ENCODE measurements at places on chromosomes 12 and 14.

- no peak for DNase-seq
Observed at GRCh38 chr14:76250302-76250701, 98.6 kb downstream of the GPATCH2L start.

- no peak for DNase-seq
Observed at GRCh38 chr12:54028314-54029201, at the start of gene HOXC6. Gene HOXC6 (plus strand): TSS chr12:54028440. CDS start chr12:54028522, 82 bp downstream.

DNA sequence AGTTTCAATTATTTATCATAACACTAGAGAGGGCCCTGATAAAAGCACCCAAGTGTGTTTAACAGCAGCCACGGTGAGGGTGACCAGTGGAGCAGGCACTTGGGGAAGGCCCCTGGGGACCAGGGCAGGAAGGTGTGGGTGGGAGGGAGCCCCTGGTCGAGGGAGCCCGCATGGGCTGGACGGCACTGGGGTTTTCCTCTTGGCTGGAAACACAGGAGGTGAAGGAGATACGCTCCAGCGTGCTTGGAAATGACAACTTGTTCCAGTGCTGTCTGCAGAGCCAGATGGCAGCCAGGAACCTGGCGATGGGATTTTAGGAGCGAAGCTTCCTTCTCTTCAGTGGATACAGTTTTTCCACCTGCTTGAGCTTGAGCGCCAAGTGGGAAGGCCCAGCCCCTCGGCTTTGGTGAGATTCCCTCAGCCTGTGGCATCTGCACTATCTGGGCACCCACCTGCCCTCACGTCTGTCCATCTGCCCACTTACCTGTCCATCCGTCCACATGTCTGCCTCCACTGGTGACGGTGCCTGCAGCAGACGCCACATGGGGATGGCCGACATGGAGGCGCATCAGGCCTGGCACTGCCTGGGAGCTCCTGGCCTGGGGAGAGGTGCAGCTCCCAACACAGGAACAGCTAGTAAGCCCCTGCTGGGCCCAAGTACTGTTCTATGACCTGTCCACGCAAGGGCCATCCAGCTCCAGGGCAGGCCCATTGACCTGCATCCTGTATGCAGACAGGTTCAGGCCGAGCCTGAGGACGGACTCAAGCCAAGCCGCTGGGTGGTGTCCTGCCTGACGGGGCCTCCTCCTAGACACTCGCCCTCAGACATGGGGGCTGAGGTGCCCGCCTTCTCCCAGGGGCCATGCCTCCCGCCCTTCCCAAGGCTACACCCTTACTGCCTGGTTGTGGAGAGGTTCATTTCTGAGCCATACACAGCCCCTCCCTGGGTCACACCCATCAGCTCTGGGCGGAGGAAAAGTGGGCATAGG, 192.2 kb upstream of the C14orf180 start:
- DNase-seq: no peak

DNA sequence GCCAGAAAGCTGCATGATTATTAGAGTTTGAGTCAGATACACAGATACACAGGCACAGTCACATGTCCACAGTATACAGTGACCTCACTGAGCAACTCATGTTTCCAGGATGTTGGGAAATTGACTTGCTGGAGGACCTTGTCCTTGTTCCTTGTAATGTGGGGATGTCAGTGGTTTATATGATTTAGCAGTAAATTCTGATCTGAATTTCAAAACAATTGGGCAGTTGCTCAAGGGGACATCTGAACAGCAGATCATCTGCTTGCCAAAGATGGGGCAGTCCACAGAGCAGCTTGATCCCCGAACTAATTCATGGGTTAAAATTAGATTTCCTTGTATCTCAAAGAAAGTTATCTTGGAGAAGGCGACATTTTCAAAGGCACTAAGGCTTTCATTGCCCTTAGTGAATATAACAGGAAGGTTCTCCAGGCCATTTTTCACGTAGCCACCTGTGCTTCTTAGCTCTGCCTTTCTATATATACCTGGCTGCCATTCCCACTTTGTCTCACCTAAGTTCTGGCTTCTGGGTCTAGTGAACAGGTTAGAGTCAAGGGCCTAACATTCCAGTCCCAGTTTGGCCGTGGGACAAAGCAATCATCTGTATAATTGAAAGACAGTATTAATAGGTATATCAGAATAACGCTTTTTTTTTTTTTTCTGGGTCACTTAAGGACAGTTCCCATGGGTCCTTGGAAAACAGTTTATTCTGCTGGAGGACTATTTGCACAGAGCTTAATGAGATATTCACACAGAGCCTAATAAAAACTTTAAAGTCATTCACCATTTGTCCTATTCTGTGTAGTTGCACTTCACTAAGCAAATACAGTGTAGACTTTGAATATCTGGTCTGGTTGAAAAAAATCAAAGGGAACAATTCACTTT, 64.9 kb upstream of the STRN3 start:
- no peak for DNase-seq

DNA sequence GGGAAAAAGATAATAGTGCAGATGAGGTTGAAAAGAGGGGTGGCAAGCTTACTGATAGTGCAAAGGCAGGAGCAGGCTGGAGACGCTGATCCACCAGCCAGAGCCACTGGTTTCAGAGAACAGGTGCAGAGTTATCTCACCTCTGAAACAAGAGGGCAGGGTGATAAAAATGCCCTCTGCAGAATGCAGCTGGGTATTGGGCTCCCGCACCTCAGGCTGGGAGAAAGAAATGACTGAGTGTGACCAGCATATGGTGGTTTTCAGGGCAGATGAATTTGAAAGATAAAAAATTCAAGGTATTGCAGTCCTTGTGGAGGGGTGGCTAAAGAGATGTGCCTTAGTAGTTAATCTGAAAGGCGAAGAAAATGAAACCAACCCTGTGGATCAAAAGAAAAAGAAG, 2.9 kb upstream of the TMEM30B start:
- DNase-seq: no peak

DNA sequence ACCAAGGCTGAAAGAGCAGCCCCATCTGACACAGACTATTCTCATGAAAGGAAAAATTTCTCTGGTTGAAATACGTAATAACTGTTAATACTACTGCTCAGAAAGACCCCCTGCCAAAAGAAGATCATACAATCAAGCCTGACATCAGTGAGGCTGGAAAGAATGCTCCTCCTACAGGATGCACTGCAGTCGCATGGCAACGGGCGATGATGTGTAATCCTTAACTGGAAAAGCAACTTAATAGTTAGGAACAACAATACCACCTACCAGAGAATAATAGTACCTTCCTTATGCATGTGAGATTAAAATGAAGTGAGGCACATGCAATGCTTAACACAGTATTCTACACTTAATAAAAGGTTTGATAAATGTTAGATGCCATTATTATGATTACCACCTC, 1.2 kb upstream of the GOLGA5 start:
- no peak for DNase-seq

DNA sequence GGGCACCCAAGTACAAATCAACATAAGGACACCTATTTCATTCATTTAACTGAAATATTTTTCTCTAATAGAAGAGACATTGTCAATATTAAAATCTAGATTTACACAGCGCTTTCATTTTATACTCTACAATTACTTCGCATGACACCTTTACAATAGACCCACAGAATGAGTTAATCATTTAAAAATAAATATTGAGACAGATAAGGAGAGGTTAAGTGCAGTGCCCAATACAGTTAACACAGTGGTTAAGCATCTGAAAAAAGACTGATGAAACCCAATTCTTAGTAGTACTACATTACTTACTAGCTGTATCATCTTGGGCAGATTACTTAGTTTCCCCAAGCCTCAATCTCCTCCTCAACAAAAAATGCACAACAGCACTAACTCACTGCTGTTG, 116.2 kb downstream of the DENND5B start:
- DNase-seq: no peak

GRCh38 chr14:94278731-94279130, 14.3 kb downstream of the SERPINA10 start:
- DNase-seq: no peak

DNA sequence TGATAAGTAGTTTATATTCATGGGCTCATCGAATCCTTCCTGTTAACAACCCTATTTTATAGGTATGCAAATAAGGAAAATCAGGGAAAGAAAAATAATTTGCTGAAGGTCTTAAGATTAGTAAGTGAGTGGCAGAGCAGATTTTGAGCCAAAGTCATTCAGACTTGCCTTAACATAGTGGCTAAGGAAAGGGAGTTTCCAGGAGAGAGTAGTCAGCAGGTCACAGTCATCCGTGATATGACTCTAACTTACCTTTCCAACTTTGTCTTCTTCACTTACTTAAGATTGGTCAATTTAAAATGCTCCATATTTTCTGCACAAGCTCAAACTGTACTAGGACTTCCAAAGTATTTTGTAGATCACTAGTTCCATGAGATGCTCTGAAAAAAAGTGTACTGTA, 46.6 kb downstream of the AKAP6 start:
- DNase-seq: no peak

- DNase-seq: no peak
Observed at GRCh38 chr12:2895051-2895451, 4.4 kb downstream of the TULP3 start.

- DNase-seq: no peak
Observed at GRCh38 chr12:54363047-54363446, 1.2 kb downstream of the GPR84 start.

- DNase-seq: no peak
Observed at GRCh38 chr14:68230950-68231717, 411.6 kb downstream of the RAD51B start.

DNA sequence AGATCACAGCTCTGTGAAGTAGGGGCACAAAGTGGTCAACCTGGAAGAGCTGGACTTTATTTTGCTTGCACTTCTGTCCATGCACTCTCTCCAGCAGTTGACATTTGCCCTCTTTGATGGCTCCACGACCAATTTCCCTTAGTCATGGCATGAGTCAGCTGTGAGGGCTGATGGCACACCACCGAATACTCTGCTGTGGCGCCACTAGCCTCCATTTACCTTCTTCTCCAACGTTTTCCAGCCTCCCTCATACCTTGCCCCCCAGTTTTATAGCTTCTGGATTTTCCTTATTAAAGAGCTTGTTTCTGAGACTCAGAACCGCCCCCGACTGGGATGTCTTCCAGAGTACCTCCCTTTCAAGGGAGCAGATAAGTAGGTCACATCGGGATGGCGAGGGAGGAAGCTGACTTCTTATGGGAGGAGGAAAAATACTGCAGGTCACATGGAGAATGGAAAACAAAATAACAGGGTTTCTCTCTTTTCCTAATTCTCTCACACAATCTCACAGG, 17.6 kb downstream of the NINJ2 start:
- no peak for DNase-seq

DNA sequence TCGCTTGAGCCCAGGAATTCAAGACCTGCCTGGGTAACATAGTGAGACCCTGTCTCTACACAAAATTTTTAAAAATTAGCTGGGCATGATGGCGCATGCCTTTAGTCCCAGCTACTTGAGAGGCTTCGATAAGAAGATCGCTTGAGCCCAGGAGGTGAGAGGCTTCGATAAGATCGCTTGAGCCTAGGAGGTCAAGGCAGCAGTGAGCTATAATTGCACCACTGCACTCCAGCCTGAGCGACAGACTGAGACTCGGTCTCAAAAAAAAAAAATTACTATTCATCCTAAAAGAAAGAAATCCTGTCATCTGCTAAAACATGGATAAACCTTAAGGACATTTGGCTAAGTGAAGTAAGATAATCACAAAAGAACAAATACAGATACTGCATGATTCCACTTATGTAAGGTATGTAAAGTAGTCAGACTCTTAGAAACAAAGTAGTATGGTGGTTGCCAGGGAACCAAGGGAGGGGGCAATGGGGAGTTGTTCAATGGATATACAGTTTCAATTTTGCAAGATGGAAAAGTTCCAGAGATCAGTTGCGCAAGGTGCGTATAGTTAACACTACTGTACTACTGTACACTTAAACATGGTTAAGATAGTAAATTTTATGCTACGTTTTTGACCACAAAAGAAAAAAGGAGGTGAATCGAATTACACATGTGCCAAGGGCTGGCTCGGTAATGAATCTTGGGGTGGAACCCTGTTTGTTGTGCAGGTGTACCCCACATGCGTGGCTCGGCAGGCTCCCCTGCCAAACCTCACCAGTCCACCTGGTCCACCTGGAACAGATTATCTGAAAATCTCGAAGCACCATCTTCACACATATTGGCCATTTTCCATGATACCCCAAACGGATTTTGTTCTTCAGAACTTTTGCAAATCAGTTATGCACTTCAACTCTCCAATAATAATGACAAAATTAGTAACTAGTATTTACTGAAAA, 18.3 kb upstream of the ATP2A2 start:
- DNase-seq: no peak

- DNase-seq: no peak
Observed at GRCh38 chr14:77603654-77604255, 12.7 kb downstream of the SPTLC2 start.

DNA sequence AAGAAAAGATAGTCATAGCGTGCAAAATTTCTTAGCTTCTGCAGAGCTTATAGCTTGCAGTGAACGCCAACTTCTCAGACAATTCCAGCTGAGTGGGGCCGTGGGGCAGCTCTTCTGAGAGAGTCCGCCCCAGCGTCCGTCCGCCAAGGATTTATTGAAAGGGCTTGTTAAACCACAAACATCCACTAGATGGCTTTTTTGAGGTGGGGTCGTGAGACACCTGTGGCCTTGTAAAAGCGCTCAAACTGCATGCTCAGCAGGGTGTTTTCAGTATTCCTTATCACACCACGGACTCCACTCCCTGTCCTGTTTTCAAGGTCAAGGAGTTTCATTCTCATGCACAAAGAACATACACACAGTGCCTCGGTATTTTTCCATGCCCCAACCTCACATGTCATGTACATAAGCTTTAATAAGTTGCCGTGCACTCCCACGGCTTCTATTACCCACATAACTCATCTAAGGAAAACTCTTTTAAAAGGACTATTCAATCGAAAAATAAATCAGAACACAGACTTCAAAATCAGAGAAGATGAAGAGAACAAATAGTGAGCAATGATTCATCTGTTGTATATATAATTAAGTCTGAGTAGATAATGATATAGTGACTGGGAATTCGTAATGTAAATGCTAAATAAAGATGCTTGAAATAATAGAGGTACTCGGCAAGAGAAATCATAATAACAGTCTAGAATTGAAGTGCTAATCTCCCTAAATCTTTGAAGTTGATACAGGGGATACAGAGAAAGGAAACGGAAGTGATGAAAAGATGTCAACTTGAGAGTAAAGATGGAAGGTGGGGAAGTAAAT, 46.7 kb downstream of the WBP11 start:
- DNase-seq: no peak

DNA sequence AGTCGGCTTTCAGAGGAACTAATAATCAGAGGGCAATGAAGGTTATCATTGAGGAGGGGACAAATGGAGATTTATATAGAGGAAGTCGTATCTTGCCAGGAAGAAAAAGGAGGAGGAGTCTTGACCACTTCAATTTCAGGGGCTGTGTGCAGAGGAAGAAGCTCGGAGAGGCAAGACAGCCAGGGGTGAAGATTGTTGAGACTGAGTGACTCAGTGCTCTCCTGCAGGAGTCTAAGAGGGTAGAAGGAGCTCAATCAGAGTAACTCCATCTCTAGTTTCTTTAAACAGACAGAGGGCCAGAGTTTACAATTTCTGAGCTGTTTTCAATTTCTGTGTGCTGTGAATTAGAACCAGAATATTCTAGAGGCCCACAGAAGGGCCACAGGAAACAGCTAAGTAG, 439.3 kb upstream of the PRICKLE1 start:
- no peak for DNase-seq

- no peak for DNase-seq
Observed at GRCh38 chr12:48988030-48988649, 10.0 kb downstream of the WNT1 start.
